Heart right ventricle (tissue), 16 donors: ENCODE measurements at places on chromosomes 5 and 9. TPM values are rescaled to one million over a fixed set of nuclear protein-coding genes. Genes with fewer than 3 reads are reported as not detected.

GRCh38 chr9:31669311-31669710 lies 715.1 kb upstream of the ACO1 start:
- no peak for DNase-seq

- no peak for DNase-seq
Observed at GRCh38 chr9:130305381-130305780, 39.8 kb downstream of the HMCN2 start.

DNA sequence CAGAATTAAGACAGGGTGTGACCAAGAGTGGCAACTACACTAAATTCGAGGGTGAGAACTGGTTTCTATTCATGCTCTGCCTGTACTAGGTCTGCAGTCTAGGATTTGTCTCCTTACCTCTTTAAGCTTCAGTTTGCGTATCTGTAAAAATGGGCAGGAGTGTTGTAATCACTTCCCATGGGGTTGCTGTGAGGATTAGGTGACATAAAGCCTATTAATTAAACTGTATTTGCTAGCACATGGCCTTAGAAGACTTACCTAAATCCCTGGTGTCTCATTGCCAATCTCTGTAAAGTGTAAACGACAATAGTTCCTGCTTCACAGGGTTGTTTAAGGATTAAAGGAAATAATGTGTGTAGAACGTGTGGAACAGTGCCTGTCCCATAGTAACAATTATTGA lies 193.6 kb downstream of the DRD1 start:
- no peak for DNase-seq

DNA sequence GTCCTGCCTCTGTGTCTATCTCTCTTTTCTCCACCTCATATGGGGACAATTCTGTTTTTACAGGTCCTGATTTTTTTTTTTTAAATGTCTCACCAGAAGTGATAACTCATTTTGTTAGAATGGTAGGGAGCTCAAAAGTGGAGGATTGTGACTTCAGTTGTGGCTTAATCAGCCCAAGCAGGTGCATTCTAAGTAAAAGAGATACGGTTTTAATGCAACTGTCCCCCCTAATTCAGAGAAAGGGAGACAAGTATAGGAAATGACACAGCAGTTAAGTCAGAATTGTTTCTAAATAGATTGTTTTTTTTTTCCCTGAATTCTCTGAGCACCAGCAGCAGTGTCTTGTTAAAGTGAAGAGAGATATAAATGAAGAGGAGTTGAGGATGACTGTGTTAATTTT lies 24.5 kb downstream of the MAST4 start:
- DNase-seq, result no peak

TAS2R1 gene
- total RNA-seq, result not detected

GRCh38 chr5:142078221-142078620 lies 30.4 kb upstream of the NDFIP1 start:
- DNase-seq, result no peak

DNA sequence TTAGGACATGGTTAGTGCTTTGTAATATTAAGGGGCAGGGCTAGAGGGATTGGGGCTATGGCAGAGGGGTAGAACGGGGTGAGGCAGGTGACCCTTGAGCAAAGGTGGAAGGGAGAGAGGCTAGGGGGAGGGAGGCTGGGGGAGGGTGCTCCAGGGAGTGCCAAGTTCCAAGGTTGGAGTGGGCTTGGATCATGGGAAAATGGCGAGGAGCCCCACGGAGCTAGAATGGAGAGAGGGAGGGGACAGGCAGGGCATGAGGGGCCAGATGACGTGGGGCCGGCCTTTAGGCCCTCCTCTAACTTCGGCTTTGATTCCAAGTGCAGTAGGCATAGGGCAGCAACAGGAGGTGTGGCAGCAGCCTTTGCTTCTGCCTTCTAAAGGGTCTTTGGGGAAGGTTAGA lies 171.8 kb upstream of the PANK3 start:
- no peak for DNase-seq

DNA sequence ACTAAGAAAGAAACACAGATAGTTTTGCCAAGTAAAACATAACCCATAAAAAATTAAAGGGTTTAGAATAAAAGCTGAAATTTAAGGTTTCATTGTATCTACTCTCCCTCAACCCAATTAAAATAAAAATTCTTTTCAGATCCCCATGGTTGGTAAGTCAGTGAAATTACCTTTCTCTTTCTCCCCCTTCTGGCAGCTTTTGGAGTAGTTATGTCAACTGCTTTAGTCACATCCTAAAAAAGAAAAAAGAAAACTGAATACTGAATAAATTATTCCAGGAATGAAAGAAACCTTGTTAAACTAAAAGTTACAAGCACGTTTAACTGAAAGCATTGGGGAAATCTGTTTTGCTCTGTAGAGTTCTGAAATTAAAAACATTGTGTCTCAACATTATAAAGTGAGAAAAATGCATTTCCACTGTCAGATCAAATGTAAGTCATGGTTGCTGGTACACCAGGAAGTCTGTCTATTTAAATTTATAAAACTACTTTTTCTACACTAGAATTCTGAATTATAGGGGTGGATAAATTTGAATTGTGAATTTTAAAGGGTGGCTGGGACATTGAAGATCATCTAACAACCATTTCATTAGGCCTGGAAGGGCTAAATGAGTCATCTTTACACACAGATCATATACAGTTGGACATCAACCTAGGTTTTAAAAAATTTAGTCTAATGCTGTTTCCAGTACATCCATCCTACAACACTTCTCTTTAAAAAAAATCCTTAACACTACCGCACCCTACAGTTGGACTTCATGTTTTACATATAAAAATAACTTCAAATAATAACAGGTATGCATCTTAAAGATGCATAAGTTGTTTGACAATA lies 24.7 kb downstream of the PSIP1 start:
- no peak for DNase-seq

DNA sequence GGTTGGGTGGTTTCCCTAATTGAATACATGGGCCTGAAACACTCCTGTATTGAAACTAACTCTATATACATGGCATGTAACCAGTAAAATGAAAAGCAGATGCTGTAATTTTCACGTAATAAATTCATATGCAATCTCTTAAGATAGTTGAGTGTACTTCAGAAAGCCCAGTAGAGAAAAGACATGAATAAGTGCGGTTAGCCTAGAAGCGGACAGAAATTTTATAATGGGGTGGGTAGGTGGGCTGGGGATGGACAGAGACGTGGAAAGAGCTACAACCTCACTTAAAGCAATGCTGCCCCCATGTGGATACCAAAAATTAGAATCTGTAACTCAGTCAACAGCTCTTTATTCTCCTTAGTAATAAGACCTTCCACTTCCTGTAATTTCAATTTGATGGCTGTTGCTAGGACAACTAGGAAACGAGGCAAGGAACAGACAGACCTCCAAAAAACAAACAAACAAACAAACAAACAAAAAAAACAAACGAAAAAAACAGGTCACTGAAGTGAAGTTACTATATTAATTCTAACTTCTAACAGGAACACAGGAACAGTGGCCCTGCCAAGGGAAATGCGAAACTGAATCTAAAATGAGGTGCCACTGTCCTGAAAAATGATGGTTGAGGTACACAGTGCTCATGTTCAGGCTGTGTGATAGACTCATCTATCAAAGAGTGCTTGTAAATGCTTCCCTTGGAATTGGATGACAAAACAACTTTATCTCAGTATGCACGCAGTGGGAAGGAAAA lies 103.4 kb upstream of the GNA14 start:
- DNase-seq, result no peak

DNA sequence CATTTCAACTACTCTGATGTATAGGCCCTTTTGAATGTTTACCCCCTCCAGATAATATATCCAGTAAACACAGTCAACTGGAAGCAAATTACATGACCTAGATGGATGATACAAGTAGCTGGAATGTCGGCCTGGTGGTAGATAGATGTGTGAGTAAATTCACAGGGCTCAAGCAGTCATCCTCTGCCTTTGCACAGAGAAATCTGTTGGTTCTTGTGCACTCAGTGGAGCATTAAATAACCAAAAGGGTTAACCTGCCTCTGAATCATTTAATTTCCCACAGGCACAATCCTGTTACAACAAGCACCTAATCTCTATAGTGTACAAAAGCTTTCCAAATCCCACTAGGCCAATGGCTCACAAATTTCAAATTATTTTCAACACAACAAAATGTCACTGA lies 668.3 kb downstream of the DNAH5 start:
- no peak for DNase-seq

DNA sequence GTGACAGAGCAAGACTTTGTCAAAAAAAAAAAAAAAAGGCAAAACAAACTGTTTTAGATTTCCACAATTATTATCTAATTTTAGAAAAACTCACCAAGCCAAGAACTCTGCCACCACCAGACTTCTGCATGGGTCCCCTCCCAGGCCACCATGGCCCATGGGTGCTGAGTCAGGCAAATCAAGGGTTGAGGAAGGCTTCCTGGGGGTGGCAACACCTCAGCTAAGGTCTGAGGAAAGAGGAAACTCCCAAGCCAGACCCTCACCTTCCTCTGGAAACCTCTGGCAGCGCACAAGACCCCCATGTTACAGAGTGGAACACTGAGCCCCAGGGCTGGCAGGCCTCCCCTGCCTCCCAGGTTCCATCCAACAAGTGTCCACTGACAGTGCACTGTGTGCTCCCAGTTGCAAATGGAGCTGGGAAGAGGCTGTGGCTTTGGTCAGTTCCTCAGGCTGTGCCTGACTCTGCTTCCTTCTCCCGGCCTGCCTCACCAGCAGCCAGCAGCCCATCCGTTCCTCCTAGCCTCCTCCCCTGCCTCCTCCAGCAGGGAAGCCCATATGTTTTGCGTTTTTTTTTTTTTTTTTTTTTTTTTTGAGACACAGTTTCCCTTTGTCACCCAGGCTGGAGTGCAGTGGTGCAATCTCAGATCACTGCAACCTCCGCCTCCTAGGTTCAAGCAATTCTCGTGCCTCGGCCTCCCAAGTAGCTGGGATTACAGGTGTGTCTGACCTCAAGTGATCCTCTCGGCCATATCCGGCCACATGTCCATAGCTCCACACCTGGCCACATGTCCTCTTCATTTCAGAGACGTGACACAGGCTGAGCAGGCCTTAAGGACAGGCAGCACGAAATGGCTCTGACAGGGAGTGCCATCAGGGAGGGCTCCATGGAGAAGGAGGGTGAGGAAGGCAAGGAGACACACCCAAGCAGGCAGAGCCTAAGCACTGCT lies 3.5 kb upstream of the SUSD3 start:
- no peak for DNase-seq

DNA sequence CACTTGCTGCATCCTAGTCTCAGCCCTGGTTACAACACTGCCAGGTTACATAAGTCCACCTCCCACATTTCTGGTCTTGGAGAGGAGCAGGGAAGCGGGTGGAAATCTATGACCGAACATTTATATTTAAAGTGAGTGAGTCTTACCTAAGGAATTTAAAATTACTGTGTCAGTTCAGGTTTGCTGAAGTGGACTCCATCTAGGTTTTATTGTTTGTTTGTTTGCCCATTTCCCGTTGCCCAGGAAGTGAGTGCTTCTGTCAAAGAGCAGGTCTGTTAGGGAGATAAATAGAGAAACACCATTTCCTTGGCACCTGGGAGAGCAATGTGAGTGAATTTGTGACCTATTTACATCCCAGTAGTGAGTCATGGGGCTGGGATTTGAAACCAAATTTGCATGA lies 179.5 kb downstream of the KIF4B start:
- DNase-seq, result peak; percentile 55

CERCAM gene
- 7.2 TPM for total RNA-seq

JAKMIP2 gene
- total RNA-seq, result not detected

OR1Q1 gene
- not detected for total RNA-seq

DNA sequence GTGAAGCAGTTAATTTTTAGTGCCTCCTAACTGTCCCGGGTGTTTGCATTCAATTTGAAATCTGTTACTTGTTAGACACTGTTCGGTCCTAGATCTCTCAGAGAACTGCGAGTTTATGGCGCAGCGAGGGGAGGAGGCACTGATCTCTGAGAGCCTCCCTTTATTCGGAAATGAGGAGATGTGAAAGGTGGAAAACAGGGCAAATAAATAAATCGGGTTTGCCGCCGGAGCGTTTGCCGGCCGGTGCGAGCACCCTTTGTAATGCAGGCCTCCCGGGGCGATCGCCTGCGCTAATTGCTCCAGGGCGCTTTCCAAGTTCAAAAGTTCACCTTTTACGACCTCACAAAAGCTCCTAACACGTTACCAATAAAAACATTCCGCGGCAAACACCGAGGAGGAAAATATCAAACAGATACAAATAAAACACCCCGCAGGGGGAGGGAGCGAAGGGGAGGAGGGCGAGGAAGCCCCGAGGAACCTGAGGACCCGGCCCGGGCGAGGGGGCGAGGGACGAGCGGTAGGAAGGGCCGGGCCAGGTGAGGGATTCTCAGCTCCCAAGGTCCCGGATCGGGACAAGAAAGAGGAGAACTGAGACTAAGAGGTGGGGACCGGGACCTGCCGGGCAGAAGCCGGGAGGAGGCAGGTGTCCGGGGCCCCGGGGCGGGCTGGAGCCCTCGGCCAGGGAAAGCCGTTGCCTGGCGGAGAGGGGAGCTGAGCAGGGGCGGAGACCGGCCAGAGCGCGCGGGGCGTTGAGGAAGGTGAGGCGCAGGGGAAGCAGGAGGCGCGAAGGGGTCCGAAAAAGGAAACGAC lies 1.4 kb downstream of the NR6A1 start:
- peak; percentile 36 for DNase-seq

DNA sequence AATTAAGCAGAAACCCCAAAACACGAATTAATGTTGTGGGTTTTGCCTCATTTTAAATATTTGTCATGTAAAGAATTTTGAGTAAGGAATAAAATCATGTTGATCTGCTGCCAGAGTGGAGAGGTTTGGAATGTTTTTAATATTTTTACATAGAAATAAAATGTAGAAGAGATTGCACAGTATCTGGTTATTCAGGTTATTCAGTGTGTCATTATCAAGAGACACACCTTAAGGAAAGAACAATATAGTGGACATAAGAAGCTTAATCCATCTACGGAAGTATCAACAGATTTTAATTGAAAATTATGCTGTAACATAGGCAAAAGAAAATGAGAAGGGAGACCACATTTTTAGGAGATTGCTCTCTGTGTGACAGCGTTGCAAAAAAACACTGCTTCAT lies 410.4 kb downstream of the MED10 start:
- DNase-seq, result no peak

DNA sequence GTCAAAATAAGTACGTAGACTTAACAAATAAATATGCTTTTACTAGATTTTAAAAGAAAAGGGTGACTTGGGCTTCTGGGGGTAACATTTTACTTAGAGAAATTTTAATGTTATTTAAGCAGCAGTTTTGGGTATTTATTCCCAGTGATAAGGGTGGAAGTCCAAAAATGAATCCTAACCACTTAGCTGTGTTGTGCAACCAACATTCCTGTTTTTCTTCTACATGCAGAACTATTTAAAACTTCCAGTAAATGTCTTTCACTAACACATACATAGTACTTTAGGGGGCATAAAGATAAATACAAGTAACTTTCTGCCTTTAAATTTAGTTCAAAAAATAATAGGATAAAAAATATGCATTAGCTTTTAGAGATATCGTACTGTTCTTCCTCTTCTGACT lies 436.7 kb downstream of the CTNND2 start:
- DNase-seq, result no peak

DNA sequence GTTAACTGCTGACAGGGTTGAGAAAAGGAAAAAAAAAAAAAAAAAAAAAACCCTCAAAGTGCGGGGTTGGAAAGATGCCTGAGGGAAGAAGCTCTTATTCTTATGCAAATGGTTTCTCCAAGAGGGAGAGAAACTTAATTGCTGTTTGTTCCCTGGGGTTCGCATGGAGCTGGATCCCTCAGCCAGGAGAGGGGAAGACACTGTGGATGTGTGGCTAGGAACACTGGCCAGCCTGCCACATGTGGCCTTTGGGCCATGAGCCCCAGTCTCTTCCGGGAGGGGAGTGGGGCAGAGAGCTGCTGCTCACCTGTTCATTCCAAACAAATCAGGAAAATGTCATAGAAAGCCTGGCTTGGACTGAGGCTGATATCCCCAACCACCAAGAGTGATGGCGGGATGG lies 9.4 kb upstream of the SCGB3A2 start:
- no peak for DNase-seq
